Activated CD8-positive, alpha-beta memory T cell treated with anti-CD3 and anti-CD28 coated beads for 1 hour (primary cell): ENCODE measurements at places on chromosomes 2 and 18.

- no peak for DNase-seq
These were observed 251.4 kb upstream of the TCF4 start for GRCh38 chr18:55839343-55839742.

- no peak for DNase-seq
These were observed 684 bp upstream of the ARPC2 start for GRCh38 chr2:218216336-218216673.

DNA sequence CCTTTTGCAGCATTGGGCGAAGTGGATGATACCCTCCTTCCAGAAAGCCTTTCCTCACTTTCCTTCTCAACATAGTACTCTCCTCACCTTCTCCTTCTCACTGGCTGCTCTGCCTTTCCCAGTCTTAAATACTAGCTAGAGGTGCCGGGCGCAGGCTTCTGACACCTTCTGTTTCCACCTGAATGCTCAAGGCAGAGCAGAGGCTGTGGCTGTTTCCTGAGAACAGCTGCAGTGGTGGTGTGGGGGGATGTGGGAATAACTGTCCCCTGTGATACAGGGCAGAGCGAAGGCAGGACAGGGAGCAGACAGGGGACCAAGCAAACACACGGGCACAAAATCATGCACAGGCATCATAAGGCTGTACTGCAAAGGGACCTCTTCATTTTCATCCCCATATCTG, 303.1 kb downstream of the SS18 start:
- no peak for DNase-seq

- DNase-seq, result no peak
These were observed 1662.1 kb upstream of the NXPH2 start for GRCh38 chr2:140442319-140442718.

- no peak for DNase-seq
These were observed 43.0 kb upstream of the KCNF1 start for GRCh38 chr2:10868465-10869314.

- no peak for DNase-seq
These were observed 109.7 kb upstream of the PKDCC start for GRCh38 chr2:41937921-41938708.

DNA sequence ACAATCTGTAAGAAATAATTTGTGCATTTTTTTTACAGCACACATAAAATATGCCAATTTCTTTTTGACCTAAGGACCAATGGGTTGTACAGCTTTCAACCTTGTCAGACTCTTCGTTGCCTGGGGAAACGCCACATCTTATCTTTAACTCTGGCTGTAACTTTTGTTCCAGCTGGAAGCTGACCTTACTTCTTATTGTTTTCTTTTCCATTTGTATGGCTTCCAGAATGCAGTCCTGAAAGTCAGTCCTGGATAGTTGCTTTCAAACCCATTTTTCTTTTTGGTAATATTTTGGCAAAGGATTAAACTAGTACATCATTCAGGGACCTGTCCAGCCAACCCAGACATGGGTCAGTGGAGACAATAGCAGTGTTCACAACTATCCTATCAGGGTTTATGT, 686.5 kb upstream of the CDH2 start:
- no peak for DNase-seq

GRCh38 chr2:67448648-67449047, 51.5 kb downstream of the ETAA1 start:
- DNase-seq, result no peak

DNA sequence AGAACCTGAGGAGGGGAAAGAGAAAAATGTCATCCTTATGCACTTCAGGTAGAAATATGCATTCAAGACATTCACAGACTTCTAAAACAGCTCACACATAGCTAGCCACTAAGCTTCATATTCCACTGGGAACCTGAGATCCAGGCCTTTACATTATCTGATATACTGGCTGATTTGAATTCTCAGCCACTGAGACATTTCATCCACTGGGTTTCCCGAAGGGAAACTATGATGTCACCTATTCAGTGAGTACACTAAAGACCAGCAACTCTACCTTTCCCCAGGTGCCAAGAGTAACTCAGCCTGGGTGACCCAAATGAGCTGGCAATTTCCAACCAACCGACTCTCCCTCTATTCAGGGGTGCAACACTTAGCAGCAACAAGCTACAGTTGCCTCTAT, 21.7 kb upstream of the SP100 start:
- DNase-seq, result no peak

- no peak for DNase-seq
These were observed 84.5 kb upstream of the RBBP8 start for GRCh38 chr18:22848615-22849014.

DNA sequence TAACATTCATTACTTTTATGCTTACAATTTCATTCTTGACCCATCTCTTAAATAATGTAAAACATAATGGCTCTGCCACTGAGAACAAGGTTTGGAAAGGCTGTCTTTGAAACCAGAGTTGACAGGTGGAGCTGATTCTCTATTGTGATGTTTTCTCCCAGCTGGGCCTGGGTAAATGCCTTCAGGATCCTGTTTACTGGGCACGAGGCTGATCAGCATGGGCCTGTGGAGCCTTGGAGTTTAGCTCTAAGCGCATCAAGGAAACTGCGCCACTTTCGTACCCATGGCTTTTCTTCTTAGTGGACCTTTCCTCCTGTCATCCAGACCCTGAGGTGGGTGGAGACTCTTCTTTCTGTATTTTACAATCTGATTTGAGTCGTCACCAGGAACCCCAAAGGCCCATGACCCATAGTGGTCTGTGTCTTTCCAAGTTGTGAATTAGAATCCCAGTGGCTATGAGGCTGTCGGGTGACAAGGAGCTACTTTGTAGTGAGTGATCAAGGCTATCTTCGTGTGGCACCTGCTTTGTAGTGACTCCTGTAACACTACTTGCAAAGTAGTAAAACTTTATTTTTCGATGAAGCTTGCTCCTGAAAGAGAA, 123.1 kb downstream of the LPIN1 start:
- no peak for DNase-seq

DNA sequence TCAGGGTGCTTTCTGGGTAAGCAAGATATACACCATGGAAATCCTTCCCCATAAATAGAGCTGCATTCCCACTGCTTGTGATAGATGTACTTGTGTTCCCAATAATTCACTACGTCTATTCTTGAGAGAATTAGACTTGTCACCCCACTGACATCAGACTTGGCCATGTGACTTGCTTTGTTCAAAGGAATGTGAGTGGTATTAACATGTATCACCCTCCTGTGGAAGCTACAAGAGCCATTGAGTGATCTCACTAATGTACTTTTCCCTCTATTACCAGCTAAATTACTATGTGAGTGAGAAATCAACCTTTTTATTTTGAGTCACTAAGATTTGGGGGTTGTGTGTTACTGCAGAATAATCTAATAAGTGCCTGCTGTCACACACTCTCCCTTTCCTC, 176.0 kb downstream of the CCDC178 start:
- no peak for DNase-seq

- no peak for DNase-seq
These were observed 858 bp downstream of the POLR1B start for GRCh38 chr2:112542984-112543661.

DNA sequence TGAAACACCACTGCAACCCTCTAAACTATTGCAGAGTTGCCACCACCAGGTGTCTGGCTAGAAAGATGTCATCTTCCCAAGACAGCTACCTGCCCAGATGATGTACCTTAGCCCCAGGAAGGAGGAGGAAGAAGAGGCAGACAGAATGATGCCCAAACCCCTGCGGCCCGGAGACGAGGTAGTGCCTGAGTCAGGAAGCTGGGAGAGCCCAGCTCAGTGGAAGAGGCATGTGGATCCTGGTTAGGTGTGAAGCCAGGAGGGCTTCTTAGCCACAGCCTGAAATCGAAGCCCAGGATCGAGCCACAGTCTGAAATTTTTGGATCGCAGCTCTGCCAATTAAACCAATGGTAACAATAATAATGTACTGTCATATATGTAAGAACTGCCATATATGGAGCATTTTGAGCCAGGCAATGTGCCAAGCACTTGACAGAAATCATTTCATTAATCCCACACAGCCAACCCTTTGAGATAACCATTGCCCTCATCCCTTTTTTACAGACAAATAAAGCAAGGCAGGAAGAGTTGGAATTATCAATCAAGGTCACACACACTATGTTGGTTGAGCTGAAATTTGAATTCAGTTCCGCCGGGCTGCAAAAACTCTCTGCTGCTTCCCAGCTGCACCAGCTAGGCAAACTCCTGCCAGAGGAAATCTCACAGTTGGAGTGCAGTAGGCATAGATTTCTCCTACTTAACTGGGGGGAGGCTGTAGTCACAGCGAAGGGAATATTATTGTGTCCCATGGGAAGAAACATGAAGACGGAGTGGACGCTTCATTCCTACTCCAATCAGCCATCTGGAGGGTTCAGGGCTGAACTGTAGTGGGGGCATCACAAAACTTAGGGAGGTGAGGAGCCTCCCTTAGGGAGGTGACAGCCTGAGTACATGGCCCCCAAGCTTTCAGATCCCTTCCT, 19.4 kb upstream of the CYP1B1 start:
- no peak for DNase-seq

- DNase-seq, result no peak
These were observed 81.6 kb downstream of the SH3RF3 start for GRCh38 chr2:109210431-109211200.

- no peak for DNase-seq
These were observed 122.7 kb upstream of the GCFC2 start for GRCh38 chr2:75833386-75833785.

DNA sequence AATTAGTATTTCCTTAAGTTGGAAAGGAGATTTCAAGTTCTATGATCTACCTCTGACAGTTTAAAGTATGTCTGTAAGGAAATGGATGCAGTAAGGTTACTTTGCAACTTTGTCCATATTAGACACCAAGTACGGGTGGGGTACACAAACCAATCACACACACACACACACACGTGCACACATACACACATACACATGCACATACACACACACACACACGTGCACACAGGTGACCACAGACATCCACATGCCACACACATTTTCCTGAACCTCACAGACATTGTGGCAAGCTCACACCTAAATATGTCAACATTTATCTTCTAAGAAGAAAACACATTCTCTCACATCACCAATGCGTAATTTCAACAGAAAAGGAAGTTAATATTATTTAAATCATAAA, 165.9 kb downstream of the MYT1L start:
- no peak for DNase-seq

GRCh38 chr2:52995424-52995823, 772.2 kb upstream of the CHAC2 start:
- DNase-seq, result no peak

GRCh38 chr18:63213331-63213900, 106.2 kb downstream of the BCL2 start:
- no peak for DNase-seq

DNA sequence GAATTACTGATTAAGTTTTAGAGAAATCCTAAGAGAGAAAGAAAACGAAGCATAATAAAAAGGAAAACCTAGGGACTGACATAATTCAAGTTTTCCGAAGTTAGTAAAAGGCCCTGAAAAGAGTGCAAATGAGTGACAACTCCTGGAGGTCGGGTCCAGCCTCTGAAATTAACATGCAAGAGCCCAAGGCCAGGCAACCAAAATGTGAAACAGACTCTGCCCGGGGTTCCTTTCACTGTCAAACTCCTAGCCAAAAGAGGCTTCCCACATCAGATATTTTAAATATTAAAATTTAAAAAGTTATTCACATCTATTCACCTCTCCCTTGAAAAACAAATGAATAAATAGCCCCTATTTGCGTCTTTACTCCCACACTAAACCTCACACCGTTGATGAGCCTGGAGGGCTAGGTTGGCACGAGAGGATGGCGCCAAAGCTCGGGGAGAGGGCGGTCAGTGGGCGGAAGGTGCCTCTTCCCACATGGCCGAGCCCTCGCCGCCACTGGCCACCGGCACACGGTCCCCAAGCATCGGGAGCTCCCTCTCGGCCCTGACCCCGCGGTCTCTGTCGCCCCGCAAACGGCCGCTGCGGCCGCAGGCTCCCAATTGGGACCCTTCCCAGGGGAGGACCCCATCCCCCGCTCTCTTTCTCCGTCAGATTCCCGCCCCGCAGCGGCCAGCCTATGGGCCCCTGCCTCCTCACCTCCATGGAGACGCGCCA, 630 bp downstream of the PPM1G start:
- no peak for DNase-seq

DNA sequence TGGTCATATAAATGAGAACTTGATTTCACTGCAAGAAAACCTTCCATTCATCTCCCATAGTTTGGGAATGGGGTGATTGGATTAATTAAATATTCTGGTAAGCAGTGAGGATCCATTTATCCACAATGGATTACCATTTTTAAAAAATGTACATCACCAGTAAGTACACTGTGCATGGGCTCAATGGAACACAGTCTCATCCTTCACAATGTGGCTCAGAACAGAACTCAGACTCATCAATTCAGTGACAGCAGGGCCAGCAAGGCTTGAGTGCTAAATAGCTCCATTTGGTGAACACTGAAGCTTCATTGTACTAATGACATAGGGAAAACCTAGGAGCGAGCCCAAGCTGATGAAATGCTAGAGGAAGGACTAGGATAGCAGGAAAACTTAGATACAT, 223.8 kb downstream of the CMPK2 start:
- DNase-seq, result no peak

DNA sequence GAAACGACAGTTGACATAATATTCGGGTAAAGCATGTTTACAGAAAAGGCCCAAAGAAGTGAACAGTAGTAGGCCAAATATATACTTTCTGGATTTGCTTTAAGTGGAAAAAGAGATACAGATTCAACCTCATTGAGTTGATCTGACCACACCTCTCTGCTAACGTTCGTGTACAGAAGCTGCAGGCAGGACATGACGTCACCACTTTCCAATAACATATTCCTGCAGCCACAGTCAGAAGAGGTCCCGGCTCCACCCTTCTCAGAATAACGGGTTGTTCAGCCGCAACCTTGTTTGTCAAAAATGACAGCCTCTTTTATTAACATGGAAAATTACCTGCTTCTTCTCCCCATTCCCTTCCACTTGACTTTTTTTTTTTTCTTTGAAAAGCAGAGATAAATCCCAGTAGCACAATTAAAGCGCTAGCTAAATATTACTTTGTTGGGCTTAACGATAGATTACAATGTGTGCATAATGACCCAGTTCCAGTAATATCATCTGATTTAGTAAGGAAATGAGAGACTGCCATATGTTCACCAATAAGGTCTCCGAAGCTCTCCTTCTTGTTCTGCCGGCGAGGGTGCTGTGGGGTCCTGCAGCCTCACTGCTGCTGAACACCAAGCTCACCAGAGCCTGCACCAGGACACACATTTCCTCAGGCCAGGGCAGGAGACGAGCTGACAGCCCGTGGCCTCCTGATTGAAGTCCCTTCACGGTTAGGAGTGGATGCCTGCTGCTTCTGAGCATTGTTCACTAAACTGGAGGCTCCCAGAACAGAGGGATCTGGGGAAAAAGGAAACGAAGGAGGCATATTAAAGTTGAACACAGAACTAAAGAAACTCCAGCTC, 451.0 kb upstream of the SALL3 start:
- no peak for DNase-seq

DNA sequence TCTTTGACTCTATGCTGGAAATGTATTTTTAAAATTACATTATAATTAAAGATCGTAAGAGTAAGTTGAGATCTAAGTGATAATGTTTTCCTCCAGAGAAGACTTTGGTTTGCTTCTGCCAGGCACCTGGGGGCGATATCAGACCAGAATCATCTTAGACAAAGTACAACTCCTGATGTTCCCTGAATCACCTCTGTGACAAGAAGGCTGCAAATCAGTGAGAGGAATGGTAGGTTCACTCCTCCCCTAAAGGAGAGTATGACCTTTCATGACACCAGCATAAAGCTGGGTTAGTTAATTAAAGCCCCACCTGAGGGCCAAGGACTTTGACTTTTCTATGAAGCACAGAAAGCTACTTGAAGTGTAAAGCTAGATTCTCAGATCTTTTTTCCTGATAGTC, 114.4 kb upstream of the DTNA start:
- no peak for DNase-seq
